LoVo (cell line): ENCODE measurements at places on chromosomes 11 and 22.

GRCh38 chr22:28857288-28857687, 26.1 kb upstream of the ZNRF3 start:
- no peak for DNase-seq

DNA sequence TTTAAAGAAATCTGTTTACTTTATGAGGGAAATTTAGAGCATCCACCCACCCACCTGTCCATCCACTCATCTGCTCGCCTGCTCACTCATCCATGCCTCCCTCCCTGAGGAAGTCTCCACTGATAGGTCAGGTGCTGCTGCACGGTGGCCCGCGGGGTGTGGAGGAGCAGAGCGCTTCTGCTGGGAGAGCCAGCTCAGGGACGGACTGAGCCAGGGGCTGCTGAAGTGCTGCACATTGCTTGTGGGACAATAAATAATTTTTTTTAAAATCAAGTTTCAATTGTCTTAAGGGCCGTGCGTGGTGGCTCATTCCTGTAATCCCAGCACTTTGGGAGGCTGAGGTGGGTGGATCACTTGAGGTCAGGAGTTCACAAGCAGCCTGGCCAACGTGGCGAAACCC, 148.9 kb downstream of the TBC1D22A start:
- no peak for DNase-seq

DNA sequence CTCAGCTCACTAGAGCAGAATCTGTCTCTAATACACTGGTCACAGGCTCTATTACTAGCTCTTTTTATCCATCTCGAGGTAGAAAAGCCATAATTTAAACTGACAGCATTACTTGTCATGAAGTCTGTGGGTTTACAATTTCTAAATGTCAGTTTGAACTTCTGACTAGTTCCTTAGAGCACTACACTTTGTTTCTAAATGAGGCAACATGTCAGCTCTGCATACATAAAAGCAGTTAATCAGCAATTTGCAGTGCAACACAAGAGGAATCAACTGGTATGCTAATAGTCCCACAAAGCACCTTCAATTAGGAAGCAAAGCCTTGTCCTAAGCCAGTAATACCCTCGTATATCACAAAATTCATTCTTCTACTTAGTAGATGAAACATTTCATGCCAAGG, 321.3 kb downstream of the TTC28 start:
- DNase-seq, result no peak

DNA sequence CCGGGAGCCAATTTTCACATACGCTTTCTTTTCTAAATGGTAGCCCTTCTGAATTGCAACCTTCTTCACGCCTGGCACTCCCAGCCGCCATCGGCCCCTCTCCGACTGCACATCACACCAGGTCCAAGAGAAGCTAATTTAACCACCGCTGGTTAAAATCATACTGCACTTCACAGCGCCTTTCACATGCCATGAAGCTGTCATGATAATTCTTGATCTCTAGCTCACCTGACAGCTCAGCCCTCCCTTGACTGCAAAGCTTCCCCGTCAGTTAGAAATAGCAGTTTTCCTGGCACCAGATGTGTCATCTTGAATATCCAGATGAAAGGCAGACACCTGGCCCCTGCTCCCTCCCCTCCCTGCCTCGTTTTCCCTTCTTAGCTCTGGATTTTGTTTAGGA, 101.4 kb downstream of the ARL14EP start:
- DNase-seq, result no peak

DNA sequence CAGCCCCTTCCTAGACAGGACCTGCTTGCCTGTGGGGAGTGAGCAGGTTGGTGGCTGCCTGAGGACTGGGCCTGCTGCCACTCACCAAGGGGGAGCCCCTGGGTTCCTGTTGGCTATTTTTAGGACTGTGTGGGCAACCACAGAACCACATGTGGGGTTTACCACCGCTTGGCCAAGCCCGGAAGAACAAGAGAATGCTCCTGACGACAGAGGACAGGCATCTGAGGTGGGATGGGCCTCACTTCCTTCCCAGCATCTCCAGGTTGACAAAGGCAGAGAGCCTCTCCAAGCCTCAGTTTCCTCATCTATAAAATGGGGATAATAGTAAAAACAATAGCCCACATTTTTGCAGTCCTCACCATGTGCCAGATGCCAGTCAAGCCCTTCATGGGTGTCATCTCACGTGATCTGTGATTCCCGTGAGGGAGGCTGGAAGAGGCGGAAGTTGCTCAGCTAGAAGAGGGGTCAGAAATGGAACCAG, 43.6 kb downstream of the LRRC32 start:
- no peak for DNase-seq
